ENCODE measurements at places on chromosomes 7 and 10.

DNA sequence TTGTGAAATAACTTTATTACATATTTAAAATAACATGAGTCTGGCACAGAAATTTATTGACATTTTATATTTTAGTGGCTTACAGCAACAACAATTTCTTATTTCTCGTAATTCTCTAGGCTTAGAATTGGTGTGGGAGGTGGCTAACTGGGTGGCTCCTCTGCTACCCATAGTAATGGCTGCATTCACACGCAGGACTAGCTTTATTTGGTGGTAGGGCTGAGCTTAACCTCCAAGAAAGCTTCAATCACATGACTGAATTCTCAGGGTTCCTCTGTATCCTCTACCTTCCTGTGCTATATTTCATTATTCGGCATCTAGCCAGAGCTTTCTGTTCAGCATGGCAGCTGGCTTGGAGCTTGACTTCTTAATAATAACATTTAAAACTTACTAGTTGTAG lies 138.8 kb downstream of the ZWINT start:
- no peak for DNase-seq

DNA sequence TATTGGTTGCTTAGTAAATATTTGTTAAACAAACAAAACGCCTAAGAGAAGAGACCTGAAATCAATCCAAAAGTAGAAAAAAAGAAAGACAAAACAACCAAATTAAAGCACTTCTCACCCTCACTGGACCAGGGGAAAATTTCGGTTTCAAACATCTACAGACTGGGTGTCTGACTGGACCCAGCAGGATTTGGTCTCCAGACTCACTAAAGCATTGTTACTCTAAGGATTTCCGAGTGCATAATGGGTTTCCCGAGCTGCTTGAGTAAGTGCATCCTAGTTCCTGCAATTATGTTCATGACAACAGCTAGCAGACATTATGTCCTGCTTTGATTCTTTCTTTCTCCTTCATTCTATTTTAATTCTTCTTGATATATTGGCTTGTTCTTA lies 51.8 kb upstream of the FAM3C start:
- no peak for DNase-seq

- no peak for DNase-seq
Observed at GRCh38 chr10:116707981-116708380, 34.4 kb downstream of the HSPA12A start.

DNA sequence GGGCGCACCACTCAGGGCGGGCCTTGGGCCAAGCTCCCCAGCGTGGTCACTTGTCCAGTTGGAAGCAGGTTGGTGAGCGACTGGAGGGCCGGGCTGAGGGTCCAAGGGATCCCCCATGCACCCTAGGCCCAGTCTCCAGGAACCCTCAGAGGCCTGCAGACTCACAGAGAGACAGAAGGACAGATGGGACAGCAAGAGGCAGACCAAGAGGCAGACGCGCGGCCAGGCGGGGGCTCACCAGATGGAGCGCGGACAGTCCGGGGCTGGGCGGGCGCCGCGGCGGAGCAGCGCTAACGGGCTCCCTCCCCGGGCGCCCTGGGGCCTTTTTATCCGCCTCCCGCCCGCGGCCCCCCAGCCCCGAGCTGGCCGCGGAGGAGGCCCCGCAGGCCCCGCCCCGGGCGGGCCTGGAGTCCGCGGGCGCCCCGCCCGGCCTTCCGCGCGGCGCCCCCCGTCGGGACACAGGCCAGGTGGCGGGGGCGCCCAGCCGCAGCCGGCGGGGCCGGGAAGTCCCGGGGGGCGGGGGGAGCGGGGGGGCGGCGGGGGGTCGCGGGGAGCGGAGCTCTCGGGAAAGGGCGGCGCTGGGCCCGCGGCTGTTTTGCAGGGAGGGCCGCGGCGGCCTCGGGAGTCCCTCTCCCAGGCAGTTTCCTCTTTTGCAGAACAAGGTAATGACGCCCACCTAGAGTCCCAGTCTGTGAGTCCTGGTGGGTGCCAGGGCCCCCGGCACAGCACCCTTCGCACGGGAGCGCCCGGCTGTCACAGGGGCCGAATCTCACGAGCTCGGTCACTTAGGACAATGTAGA lies at the start of gene LOXL4:
Gene LOXL4, minus strand, starts transcription at position 301 of the 800 bp plus-strand sequence. CDS start 5,175 bp downstream, outside the sequence.
- no peak for DNase-seq

GRCh38 chr10:96625173-96625572 lies 38.4 kb upstream of the TM9SF3 start:
- DNase-seq = no peak

DNA sequence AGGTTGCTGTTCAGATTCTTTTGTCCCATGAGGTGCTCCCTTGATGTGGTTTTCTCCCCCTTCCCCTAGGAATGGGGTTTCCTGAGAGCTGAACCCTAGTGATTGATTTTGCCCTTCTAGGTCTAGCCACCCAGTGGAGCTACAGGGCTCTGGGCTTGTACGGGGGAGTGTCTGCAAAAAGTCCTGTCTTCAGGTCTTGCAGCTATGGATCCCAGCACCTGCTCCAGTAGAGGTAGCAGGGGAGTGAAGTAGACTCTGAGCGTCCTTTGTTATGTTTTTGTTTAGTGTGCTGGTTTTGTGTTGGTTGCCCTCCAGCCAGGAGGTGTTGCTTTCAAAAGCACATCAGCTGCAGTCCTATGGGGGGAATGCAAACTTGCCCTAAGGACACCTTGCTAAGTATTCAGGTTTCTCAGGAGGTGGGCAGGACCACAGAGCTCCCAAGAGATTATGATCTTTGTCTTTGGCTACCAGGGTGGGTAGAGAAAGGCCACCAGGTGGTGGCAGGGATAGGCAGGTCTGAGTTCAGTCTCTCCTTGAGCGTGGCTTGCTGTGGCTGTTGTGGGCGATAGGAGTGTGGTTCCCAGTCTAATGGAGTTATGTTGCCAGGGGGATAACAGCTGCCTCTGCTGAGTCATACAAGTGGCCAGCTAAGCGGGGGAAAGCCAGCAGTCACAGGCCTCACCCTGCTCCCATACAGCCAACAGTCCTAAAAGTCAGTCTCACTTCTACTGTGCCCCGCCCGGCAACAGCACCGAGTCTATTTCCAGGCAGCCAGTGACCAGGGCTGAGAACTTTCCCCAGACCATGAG lies 92.4 kb upstream of the JCAD start:
- no peak for DNase-seq

GRCh38 chr10:71429929-71430328 lies 33.2 kb downstream of the CDH23 start:
- no peak for DNase-seq

GRCh38 chr10:92517034-92517655 lies 56.7 kb downstream of the IDE start:
- no peak for DNase-seq

GRCh38 chr10:77899690-77900089 lies 26.9 kb downstream of the DLG5 start:
- DNase-seq = no peak

DNA sequence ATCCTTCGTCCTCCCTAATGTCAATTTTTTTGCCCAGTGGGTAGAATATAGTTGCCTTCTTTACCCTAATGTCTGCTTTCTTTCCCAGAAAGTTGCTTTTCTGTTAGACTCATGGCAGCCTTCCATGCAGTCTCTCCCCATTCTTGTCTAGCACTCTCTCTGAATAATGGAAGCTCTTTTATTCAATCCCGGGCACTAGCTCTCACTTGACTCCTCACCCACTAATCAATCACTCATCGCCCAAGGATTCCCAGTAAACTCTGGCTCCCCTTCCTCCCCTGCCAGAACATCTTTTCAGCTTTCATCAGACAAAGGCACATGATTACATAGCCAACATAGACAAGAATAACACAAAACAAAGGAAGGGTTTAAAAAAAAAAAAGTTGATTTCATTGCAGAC lies 100.2 kb upstream of the RELN start:
- DNase-seq = no peak

DNA sequence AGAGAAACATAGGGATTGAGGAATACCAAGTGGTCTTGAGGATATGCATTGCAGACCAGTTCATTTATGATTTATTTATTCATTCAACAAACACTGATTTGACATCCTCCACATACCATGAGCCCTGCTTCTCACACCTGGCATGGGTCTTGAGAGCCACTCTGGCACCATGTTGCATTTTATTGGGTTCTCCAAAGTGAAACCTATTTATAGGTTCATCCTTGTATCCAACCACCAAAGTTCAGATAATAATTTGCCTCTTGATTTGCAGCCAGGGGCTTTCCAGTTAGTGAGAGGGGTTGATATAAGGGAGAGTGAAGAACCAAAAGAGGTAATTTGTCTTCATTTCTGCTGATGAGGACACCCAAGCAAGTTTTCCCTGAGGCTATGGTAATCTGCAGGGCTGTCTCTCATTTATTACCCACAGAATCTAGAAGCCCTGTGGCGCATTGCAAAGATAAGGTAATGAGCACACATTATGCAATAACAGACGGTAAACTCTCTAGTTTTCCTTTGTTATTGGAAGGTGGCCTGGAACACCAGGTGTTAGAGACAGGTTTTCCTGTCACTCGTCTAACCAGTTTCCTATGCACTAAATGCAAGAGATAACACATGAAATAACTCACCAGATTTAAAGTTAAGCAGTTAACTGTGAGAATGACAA lies 28.8 kb upstream of the ICA1 start:
- peak; percentile 87 for DNase-seq

DNA sequence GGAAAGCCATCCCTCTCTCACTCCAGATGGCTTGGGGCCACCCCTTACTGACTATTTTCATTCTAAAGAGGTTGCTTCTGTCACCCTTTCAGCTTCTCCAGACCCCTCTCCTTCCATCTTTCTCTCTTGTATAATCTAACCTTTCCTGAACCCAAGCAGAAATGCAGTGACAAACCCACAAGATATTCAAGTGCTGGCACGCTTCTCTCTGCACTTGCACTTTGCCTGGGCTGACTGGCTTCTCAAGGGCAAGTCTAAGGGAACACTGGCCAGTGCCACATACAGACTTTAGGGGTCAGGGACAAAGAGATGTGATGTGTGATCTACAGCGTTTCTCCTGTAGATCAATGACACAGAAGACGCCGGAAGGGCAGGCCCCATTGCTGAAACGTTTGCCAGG lies 150.4 kb upstream of the LANCL2 start:
- no peak for DNase-seq

- DNase-seq = no peak
Observed at GRCh38 chr10:28734938-28735759, 57.8 kb downstream of the BAMBI start.

GRCh38 chr7:16803125-16803524 lies 1.7 kb downstream of the AGR2 start:
- no peak for DNase-seq

DNA sequence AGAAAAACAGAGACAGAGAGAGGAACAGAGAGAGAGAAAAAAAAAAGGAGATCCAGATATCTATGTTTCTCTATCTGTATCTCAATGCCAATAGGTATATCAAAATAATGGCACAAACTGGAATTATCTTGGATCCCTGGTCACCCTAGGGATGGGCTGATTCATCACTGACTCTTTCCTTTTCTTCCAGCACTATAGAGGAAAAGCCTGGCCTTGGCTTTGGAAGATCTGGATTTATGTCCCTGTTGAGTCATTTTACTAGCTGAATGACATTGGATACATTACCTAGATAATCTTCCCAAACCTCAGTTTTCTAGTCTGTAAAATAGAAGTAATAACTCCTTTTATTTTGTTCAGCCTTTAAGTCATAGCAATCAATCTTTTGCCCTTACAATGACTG lies 152.8 kb upstream of the GDF10 start:
- DNase-seq = no peak

GRCh38 chr7:41020056-41020455 lies 682.8 kb downstream of the INHBA start:
- DNase-seq = no peak

DNA sequence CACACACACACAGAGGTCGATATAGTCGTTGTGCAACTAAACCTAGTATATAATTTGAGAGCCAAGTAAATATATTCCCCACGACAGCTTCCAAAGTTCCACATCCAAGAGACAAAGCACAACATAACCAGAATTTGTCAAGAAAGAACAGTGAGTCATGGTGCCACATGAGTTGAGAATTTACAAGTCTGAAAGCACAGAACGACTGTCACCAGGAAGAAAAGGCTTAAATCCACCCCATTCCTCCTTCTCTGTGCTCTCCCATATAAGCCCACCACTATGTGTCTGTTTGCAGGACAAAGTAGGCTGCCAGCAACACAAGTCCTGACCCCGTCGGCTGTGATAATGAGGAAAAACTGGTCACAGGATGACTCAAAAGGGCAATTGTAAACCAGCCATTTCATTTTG lies 32.8 kb downstream of the GSAP start:
- no peak for DNase-seq

- DNase-seq = no peak
Observed at GRCh38 chr7:28065308-28065707, 115.3 kb downstream of the JAZF1 start.

DNA sequence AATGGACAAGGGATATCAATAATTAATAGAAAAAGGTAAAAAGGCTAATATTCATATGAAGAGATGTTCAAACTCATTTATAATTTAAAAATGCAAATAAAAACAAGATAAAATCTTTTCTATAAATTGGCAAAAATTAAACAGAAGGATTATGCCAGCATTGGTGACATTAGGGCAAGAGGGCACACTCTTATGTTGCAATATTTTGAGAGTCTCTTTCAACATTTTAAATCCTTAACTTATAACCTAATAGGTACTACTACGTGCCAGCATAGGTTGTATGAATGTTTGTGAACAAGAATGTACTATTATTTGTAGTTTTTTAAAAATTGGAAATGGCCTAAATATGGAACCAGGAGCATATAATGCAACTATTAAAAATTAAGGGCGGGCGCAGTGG lies 24.8 kb upstream of the PNLIPRP3 start:
- no peak for DNase-seq

DNA sequence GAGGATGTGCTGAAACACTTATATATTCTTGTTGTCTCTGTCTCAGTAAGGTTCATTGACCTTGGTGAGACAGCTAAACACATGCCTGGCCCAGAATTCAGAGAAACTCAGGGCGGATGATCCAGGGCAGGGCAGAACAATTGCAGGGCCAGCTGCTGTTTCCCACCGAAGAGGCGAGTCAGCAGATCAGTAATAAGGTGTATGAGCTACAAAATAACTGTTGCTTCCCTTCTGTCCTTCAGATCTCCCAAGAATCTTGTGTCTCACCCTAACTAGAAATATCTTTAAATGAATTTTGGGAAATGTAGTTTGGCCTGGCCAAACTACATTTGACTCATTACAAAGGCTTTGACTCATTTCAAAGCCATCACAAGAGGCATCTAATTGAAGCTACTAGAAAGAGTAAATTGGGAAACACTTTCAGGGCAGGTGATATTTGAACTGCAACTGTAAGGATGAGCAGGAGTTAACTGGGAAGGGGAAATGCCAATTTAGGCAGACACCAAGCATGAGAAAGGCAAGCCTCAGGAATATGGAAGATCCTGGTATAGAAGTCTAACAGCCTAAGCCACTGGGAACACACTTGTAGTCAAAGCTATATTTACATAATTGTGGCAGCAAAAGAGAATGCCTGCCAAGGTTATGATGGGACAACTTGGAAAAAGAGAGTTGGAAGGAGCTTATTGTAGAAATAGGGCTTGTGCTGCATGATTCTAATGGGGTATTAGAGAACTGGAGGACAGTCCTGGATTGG lies 24.5 kb upstream of the CELF2 start:
- no peak for DNase-seq

DNA sequence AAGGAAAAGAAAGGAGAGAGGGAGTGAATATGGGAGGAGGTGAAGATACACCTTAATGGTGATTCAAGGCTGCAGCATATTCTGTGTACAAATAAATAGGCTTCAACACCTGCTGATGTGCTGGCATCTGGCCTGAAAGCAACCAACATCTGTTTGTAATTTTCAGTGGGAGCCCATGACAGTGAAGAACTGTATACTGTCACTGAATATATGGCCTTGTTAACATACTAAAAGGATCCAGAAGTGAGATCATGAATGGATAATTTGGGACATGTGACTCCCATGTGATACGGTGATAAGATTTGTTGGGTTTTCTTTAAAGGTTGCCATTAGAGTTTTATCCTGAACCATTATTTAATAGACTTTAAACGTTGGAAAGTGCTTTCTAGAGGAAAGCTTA lies 459.3 kb downstream of the CNTNAP2 start:
- DNase-seq = no peak
